ENCODE measurements at places on chromosomes 13 and 19. TPM values are rescaled to one million over a fixed set of nuclear protein-coding genes. Genes with fewer than 3 reads are reported as not detected.

Gene ETFB
- 37.3 TPM for total RNA-seq

DNA sequence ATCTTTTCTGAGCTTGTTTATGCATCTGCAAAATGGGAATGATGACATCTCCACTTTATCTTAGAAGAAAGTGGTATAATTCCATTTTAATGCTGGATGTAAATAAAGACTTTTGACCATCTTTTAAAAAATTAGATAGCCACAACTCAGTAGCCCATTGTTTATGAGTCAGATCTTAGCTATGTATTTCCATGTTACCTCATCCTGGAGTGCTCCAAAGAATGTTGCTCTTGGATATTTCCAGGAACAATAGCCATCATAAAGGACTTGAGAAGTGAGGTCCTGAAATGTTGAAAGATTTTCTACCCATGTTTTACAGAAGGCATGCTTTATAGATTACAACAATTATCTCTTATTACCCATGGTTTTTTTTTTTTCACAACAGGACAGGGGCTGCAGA lies 229.3 kb upstream of the EDNRB start:
- no peak for DNase-seq

DNA sequence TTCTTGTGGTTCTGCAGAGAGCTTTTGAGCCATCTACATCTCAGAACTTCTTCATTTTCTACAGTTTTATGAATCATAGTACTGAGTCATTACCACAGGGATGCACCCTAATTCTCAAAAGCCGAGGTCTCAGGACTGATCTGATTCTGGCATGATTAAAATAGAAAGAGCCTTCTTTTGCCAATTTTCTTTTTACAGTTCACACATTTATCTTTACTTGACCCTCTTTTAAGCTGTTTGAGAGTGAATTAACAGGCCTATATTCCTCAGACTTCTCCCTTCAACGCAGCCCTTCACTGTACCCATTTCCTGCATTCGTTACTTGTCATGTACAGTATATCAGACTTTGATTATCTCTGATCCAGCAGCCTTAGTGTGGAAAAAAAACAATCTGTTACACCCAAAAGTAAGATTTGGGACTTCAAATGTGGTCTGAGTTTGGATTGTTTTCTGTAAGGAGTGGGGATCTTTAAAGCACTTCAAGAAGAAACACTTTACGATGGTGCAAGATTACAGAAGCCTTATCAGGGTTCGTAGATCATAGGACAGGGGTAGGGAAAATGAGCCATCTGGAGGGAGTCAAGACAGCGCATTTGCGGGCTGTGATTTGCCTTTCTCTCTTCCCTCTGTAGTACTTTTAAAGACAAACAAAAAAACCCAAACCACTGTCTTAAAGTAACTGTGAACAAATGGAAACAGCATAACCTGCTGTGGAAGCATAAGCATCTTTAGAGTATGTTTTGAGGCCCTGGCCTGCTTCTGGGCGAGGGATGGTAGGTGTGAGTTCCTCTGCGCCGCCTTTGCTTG lies 15.3 kb upstream of the GPR183 start:
- no peak for DNase-seq

DNA sequence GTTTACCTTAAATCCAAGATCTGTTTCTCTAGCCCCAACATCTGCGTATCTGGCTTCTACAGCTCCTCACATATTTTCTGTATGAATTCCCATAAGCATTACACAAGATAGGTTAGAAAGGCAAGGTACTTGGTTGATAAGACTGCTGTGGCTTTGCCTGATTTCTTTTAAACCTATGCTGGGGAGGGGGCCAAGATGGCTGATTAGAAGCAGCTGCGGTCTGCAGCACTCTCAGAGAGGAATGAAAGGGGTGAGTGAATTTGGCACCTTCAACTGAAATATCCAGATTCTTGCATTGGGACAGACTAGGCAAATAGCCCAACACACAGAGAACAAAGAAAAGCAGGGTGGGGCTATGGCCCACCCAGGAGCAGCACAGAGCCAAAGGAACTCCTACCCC lies 12.2 kb upstream of the DLEU7 start:
- no peak for DNase-seq
